Fibroblast of the aortic adventitia (primary cell): ENCODE measurements at places on chromosomes 5 and 9.
A peak's percentile ranks its signal among the peaks of the same experiment; 100 is the strongest.

DNA sequence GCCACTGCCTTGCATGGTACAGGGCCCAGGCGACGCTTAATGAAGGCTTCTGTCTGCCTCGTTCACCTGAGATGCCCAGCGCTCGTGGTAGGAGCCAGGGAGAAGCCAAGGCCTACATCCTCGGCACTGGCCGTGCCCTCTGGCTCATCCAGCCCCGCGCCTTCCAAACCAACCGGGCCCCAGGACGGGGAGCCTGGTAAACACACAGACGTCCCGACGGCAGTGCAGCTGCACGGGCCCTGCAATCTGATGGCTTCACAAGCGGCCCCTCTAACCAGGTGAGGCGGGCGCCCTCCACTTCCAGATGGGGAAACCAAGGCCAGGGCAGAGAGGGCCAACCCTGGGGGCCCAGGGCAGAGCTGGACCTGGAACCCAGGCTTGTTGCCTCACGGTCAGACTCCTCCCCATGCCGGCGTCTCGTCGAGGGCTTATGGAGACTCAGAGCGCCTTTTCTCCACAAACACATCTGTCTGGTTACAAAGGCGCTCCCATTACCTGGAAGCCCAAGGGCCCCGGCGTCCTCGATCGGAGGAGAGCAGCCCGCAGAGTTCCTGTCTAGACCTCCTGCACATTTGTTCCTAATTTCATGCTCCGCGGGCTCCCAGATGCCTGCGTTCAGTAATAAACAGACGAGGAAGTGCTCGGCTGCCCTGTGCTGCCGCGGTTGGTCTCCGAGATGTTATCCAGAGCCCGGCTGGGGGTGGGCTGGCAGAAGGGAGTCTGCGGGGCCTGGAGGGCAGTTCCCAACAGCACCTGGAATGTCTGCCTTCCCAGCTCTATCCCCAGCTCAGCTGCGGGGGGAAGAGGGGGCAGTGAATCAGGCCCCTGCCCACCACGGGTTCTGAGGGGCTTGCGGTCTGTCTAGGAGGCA lies 23.5 kb downstream of the FAM163B start:
- DNase-seq: no peak

GRCh38 chr9:737400-738120 lies 103.9 kb upstream of the DMRT1 start:
- DNase-seq: no peak

DNA sequence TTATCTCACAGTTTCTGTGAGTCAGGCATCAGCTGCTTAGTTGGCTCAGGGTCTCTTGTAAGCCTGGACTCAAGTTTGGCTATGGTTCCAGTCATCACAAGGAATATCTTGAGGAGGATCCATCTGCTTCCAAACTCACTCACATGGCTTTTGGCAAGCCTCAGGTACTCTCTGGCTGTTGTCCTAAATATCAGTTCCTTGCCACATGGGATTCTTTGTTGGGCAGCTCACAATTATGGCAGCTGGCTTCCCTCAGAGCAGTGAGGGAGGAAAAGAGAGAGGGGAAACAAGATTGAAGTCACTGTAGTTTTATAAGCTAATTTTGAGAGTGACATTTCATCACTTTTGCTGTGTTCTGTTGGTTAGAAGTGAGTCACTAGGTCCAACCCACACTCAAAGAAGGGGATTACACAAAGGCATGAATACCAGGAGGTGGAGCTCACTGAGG lies 144.5 kb downstream of the GCNT1 start:
- DNase-seq: peak; percentile 100

- no peak for DNase-seq
Observed at GRCh38 chr5:55841976-55842375, 9.2 kb upstream of the IL31RA start.

GRCh38 chr5:92494508-92494907 lies 1086.5 kb downstream of the NR2F1-AS1 start:
- DNase-seq: no peak

DNA sequence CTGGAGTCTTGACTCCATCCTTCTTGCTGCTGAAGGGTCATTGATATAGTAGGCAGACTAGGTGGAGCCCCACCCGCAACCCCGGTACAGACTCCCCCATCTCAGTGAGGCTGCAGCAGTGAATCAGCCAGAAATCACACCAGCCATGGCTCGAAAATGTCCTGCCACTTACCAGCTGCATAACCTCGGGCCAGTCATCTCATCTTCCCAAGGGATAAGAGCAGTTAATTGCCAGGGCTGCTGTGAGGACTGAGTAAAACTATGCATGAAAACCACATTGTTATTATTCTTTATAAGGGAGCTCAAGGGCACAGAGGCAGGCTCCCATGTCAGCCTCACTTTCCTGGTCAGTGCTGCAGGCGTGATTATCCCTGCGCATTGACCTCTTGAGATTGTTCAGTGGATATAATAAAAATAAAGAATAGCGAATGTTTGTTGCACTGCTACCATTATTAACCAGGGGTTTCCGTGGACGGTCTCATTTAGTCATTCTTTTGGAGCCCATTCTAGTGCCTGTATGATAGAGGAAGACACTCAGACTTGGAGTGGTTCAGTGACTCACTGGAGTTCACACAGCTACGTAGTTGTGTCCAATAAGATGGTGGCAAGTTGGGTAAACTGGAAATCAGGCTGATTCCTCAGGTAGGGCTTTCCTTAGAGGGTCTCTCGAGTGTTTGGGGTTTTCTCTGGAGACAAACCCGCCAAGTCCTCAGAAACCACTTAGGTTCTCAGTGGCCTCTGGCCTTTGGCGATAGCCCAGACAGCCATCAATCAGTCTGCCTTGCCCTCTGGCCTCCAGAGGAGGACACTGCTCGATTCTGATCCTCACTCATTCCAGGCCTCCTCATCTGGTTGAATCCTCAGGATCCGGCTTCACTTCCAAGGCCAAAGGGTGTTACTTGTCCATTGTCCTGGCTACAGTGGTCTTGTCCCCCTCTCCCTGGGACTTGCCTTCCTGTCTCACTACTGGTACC lies 39.9 kb downstream of the COL15A1 start:
- DNase-seq: peak; percentile 64

- DNase-seq: no peak
Observed at GRCh38 chr9:27440888-27441740, 83.0 kb upstream of the IFNK start.

- no peak for DNase-seq
Observed at GRCh38 chr5:156434471-156434870, 107.5 kb downstream of the SGCD start.

- DNase-seq: no peak
Observed at GRCh38 chr5:133602835-133603380, 9.4 kb downstream of the FSTL4 start.

GRCh38 chr9:113530942-113531341 lies 67.4 kb downstream of the RGS3 start:
- DNase-seq: no peak
